Small intestine (tissue), 16 donors: ENCODE measurements at places on chromosomes 16 and 17. TPM values are rescaled to one million over a fixed set of nuclear protein-coding genes. Genes with fewer than 3 reads are reported as not detected.

The MYH10 gene
- 6.0 TPM for polyA plus RNA-seq

The HIGD1B gene
- polyA plus RNA-seq: 1.2 TPM

The HOXB7 gene
- polyA plus RNA-seq: 13.9 TPM

The TBC1D3D gene
- polyA plus RNA-seq: 0.13 TPM

The CACNA1H gene
- polyA plus RNA-seq: 5.4 TPM

The CES1 gene
- 18.8 TPM for polyA plus RNA-seq

The EFNB3 gene
- polyA plus RNA-seq: not detected

The RANBP10 gene
- polyA plus RNA-seq: 9.4 TPM

The LITAFD gene
- 1.6 TPM for polyA plus RNA-seq

The ADGRG1 gene
- polyA plus RNA-seq: 158 TPM

The XAF1 gene
- 7.8 TPM for polyA plus RNA-seq

The TP53TG3C gene
- not detected for polyA plus RNA-seq

The FNDC8 gene
- polyA plus RNA-seq: not detected

The PCGF2 gene
- 16.7 TPM for polyA plus RNA-seq

The SP6 gene
- 2.5 TPM for polyA plus RNA-seq

The TRPV2 gene
- polyA plus RNA-seq: 2.8 TPM

The TERB1 gene
- polyA plus RNA-seq: 0.04 TPM

The KCNH6 gene
- 8.0 TPM for polyA plus RNA-seq

The RAB11FIP3 gene
- polyA plus RNA-seq: 25.4 TPM

The HSD17B2 gene
- 71.7 TPM for polyA plus RNA-seq

The CPSF4L gene
- not detected for polyA plus RNA-seq

The SAT2 gene
- polyA plus RNA-seq: 1,029 TPM

The MT1A gene
- 240 TPM for polyA plus RNA-seq

The GAS2L2 gene
- polyA plus RNA-seq: not detected

The TMEM208 gene
- polyA plus RNA-seq: 63.0 TPM

The SLC16A6 gene
- not detected for polyA plus RNA-seq

The GCGR gene
- polyA plus RNA-seq: 1.2 TPM

The KRT32 gene
- polyA plus RNA-seq: not detected

The ATMIN gene
- polyA plus RNA-seq: 17.4 TPM

The SEZ6L2 gene
- polyA plus RNA-seq: 0.81 TPM

The PABPN1L gene
- polyA plus RNA-seq: 0.12 TPM

The FA2H gene
- 12.7 TPM for polyA plus RNA-seq

The ARL5C gene
- not detected for polyA plus RNA-seq

The HNF1B gene
- polyA plus RNA-seq: 11.9 TPM

The ANKFN1 gene
- polyA plus RNA-seq: 0.07 TPM

The RND2 gene
- polyA plus RNA-seq: not detected

The HBA2 gene
- polyA plus RNA-seq: not detected

The ITPRIPL2 gene
- polyA plus RNA-seq: 7.0 TPM

The TMC7 gene
- polyA plus RNA-seq: 1.4 TPM

The GH1 gene
- not detected for polyA plus RNA-seq

The PPP4C gene
- 121 TPM for polyA plus RNA-seq
